ENCODE measurements at places on chromosomes 5 and 9.

GRCh38 chr5:1489754-1490153 is 34.0 kb downstream of the LPCAT1 start:
- DNase-seq, result no peak

GRCh38 chr9:75930730-75931321 is 40.4 kb downstream of the PCSK5 start:
- peak; percentile 11 for DNase-seq

GRCh38 chr5:42720251-42720650 is 36.4 kb upstream of the CCDC152 start:
- no peak for DNase-seq

DNA sequence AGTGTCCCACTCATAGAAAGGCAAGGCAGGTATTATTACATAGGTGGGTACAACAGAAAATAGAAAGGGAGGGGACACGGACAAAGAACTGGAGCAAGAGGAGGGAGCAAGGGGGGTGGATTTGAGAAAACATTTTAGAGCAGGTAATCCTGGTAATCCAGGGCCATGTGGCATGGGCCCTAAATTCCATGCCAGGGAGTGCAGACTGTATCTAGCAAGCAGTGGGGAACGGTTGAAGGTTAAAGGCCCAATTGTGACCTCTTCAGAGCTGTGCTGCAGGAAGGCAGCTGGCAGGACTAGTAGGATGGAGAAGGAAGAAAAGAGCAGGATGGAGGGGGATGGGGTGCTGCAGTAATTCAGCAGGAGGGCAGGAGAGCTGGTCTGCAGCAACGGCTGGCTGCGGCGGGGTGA is 75.2 kb downstream of the PDE6A start:
- no peak for DNase-seq

GRCh38 chr5:132103969-132104391 is 30.4 kb downstream of the CSF2 start:
- DNase-seq, result no peak

DNA sequence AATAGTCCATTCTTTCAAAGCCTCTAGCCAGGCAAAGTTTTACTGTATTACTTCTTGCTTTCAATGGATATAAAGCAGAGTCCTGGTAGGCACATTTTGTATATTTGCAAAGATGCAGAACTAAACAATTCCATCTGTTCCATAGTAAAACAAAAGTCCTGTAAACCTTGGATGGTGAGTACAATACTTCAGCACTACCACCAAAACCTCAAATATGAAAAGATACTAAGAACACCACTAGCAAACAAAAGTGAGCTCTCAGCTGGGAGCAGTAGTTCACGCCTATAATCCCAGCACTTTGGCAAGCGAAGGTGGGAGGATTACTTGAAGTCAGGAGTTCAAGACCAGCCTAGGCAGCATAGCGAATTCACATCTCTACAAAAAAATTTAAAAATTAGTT is 195.0 kb downstream of the MSX2 start:
- no peak for DNase-seq

- no peak for DNase-seq
Measured at GRCh38 chr9:110669433-110669832, 842 bp downstream of the MUSK start.

- DNase-seq, result no peak
Measured at GRCh38 chr5:67149057-67149950, 47.3 kb downstream of the CD180 start.

- no peak for DNase-seq
Measured at GRCh38 chr5:12522116-12522515, 617.9 kb upstream of the CTNND2 start.

DNA sequence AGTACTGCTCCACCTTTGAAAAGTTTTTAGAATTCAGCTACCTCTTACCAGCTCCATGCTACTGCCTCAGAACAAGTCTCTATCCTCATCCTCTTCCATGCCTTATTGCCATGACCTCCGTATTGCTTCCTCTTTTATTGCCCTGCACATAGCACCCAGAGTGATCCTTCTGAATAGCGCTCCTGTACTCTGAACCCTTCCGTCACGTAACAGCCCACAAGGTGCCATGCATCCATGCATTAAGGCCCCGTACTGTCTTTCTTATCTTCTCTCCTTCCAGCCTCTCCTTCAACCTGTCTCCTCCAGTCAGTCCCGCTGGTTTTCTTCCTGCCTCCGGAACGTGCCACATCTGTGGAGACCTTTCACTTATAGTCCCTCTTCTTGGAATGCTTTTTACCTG is 273.3 kb upstream of the SEMA6A start:
- no peak for DNase-seq

GRCh38 chr9:16304301-16304700 is 566.2 kb downstream of the BNC2 start:
- DNase-seq, result no peak

- no peak for DNase-seq
Measured at GRCh38 chr5:171599411-171599810, 180.0 kb downstream of the FGF18 start.

GRCh38 chr9:93177676-93178075 is 6.3 kb upstream of the WNK2 start:
- no peak for DNase-seq

DNA sequence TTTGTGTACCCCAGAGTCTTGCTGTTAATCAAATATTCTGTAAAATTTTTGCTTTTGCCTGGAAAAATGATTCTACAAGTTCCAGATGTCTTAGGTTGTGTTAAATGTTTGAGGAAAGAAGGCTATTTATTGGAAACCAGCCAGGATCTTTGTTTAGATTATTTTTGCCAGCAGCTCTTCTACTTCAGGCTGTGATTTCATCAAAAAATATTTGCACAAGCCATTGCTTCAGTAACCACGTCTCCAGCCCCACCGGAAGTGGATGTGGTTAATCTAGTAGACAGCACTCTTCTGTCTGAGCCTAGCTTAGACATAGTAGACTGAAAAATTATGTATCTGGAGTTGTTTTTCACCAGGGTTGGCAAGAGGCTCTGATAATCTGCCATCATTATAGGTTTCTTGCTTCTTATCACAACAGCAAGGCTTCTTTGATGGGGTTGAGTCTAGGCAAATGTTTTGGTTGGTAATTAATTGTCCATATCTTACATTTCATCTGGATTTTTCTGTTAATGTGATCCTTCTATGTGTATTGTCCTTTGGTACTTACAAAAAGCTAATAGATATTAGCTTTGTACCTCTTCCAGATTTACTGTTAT is 17.1 kb downstream of the KCTD16 start:
- DNase-seq, result no peak

DNA sequence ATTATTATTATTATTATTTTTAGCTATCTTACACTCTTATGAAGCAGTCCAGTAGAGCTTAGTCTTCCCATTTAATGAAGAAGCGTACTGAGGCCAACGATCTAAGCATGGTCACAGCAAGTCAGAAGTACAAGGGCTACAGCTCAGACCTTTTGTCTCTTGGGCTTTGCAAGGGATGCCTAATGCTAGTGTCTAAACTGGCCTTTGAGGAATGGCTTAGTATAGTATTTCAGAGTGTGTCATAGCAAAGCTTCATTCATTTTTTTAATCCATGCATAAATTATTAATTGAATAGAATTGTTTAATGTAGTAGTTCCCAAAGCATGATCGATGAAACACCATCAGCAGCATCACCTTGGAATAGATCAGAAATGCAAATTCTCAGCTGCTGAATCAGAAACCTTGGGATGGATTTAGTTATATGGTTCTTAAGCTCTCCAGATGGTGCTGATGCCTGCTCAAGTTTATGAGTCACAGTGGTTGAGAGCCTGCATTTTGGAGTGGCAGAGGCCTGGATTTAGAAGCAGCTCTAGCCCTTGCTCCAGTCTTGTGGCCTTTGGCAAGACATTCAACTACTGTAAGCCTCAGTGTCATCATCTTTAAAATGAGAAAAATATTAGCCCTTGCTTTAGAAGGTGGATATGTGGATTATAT is 6.1 kb downstream of the IL12B start:
- DNase-seq, result no peak

- DNase-seq, result no peak
Measured at GRCh38 chr5:177234841-177235240, 68.7 kb downstream of the RAB24 start.

DNA sequence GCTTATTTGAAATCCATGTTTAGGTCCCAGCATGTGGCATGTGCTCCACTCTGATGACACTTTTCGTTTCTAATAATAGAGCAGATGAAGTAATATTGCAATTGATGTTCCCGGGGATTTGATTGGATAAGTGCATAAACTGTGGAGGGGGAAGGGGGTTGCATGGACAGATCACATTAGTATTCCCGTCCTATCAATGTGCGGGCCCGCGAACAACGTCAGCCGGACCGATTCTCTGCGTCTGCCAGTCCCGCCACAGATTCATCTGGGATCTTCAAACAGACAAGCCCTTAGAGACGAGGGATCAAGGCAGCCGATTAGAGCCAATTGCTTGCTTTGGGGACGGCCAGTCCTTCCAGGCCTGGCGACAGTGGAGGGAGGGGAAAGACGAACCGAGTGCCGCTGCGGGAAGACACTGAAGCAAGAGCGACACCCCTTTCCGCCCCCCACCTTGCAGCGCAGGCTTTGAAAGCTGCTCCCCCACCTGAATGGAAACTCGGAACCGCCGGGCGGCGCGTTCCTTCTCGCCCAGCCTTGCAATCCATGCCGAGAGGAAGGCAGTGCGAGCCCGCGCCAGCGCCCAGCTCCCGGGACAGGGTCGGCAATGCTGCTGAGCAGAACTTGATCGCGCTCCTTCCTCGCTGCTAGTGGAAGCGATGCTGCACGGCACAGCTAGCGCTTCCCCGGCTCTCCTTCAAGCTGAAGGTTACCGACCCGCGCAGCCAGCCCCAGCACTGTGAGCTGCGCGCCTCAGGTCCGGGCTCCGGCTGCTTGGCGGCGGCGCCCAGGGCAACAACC is at the start of gene RGS7BP:
Gene RGS7BP, plus strand, starts transcription at position 247 of the 798 bp plus-strand sequence. CDS start 610 bp downstream, outside the sequence.
- DNase-seq, result peak; percentile 64

DNA sequence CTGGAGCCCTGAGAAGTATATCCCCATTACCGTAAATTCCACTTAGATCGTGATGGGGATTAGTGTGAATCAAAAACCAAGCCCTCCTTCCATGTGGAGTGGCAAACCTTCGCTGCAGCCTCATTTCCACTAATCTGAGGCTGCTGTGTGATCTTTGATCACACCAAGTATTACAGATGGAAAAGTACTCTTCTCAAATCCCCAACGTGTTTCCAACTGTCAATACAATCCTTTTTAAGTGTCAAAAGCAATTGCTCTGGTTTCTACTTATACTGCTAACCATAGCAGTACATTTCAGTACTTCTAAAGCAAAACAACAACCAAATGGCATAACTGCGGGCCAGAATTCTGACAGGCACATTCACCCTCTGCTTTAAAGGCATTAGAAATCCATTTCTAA is 307.7 kb upstream of the ADAMTS16 start:
- no peak for DNase-seq

- DNase-seq, result no peak
Measured at GRCh38 chr9:130895038-130895437, 1.6 kb downstream of the QRFP start.

GRCh38 chr9:121839726-121840500 is 188.5 kb downstream of the DAB2IP start:
- no peak for DNase-seq

GRCh38 chr9:111961575-111961974 is 65.0 kb downstream of the UGCG start:
- no peak for DNase-seq

GRCh38 chr9:76912636-76913275 is 6.8 kb upstream of the PRUNE2 start:
- no peak for DNase-seq

DNA sequence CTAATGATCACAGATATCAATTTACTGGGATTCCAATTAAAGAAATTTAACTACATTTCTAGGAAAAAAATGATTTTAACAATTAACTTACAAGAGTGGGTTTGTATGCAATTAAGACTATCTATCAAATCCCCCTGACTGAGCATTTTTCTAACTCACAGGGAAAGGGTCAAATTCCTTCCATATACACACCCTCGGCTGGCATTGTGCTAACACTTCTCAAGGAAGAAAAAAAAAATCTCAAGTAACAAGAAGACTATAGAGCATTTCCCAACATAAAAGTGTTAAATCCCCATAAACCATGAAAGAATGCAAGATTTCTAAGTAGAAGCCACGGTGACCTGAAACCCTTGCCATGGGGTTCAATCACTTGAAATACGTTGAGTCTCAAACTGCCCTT is 368.8 kb downstream of the GLIS3 start:
- DNase-seq, result no peak

GRCh38 chr9:134491196-134491835 is 150.3 kb upstream of the COL5A1 start:
- DNase-seq, result no peak

GRCh38 chr5:141560725-141561483 is 57.9 kb downstream of the DIAPH1 start:
- peak; percentile 90 for DNase-seq

DNA sequence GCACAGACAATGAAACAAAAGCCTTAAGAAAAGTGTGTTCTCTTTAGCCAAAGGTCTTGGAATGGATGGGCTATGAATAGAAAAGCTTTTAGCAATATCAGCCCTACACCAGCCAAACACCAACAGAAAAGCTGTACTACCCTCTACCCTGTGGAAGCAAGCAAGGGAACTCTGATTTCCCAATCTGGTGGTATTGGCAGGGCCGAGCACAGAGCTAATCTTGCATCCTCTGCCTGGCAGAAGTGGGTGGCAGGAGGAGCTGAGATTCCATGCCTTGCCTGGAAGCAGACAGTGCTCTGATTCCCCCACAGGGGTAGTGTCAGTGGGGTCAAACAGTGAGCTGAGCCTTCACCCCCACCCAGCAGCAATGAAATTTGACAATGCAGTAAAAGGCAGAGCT is 29.6 kb upstream of the ZNF782 start:
- no peak for DNase-seq

- DNase-seq, result peak; percentile 40
Measured at GRCh38 chr5:139788294-139788910, 7.2 kb upstream of the PSD2 start.

GRCh38 chr5:152349683-152350526 is 55.2 kb downstream of the NMUR2 start:
- peak; percentile 20 for DNase-seq

Measured in neuronal stem cell (in vitro differentiated cells).